ENCODE measurements at places on chromosomes 7 and 10. TPM values are rescaled to one million over a fixed set of nuclear protein-coding genes. Genes with fewer than 3 reads are reported as not detected.

The ETV1 gene
- total RNA-seq: 5.9 TPM

The PHKG1 gene
- total RNA-seq: 1.2 TPM

The ACSL5 gene
- 0.68 TPM for total RNA-seq

The OPALIN gene
- not detected for total RNA-seq

The OR2A1 gene
- not detected for total RNA-seq

The UMAD1 gene
- total RNA-seq: 7.1 TPM

The MYH16 gene
- not detected for total RNA-seq

The NUTM2E gene
- total RNA-seq: 0.12 TPM

The CACNB2 gene
- total RNA-seq: 3.3 TPM

The IDI2 gene
- total RNA-seq: not detected

The PRDX3 gene
- 94.4 TPM for total RNA-seq

The ACSM6 gene
- total RNA-seq: not detected

The FAM131B gene
- total RNA-seq: 0.25 TPM

All from MCF 10A (cell line).